ENCODE measurements at places on chromosomes 12 and 14.

- no peak for DNase-seq
Measured at GRCh38 chr14:89399594-89400068, 17.4 kb downstream of the FOXN3 start.

DNA sequence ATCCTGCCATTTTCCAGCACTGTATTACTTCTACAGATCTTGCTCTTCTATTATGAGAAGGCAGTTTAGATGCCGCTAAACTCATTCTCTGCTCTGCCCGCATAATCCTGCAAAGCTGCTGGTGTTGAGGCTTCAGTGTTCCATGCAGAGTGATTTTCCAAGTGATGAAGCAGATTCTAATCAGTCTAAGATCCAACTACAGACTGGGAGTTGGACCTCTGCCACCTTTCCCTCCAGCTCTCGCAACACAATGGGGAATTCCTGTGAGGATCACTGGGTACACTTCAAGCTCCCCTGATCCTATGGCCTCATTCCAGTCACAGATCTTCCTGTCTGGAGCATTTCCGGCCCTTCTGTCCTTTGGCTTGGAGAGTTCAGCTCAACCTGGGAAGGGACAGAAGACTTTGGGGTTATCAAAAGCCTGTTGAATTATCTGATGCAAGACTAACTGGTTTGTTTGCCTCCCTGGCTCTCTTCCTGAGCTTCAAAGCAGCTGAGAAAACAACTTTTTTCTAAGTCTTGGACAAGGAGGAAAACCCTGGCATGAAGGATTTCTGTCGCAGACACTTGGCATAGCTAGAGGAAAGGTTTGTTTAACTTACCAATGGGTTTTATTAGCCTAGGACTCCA lies 333.9 kb downstream of the ZFP36L1 start:
- no peak for DNase-seq

DNA sequence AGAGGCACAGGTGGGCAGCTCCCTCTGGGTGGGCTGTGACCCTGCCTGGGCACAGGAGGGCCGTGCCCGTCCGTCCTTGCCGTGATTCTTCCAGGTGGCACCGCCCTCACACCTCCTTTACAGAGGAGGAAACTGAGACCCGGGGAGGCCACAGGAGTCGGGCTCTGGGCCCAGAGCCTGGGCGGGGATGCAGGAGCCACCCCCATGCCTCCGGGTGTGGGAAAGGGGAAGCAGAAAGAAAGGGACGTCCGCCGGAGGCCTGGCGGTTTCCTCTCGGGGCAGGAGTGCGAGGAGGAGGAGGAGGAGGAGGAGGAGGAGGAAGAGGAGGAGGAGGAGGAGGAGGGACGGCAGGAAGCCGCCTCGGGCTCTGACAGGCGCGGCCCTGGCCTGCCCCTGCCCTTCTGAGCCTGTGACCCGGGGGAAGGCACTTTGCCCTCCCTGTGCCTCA lies 23.0 kb downstream of the SH2B3 start:
- DNase-seq, result no peak

DNA sequence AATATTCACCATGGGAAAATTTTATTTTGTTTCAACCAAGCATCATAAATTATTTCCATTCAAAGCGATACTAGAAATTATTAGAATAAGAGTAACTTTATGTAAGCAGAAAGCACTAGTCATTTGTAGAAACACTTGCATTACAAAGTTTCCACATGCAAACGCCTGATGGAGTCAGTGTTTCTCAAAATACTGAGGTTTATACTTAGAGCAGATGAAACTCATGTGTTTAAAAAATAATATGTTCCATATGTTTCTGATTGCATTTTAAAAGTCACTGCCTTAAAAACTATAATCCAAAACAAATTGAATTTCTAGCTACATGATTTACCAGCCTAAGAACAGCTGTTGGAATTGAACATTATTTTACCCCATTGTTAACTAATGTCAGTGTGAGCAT lies 1246.4 kb downstream of the SLC16A7 start:
- no peak for DNase-seq

DNA sequence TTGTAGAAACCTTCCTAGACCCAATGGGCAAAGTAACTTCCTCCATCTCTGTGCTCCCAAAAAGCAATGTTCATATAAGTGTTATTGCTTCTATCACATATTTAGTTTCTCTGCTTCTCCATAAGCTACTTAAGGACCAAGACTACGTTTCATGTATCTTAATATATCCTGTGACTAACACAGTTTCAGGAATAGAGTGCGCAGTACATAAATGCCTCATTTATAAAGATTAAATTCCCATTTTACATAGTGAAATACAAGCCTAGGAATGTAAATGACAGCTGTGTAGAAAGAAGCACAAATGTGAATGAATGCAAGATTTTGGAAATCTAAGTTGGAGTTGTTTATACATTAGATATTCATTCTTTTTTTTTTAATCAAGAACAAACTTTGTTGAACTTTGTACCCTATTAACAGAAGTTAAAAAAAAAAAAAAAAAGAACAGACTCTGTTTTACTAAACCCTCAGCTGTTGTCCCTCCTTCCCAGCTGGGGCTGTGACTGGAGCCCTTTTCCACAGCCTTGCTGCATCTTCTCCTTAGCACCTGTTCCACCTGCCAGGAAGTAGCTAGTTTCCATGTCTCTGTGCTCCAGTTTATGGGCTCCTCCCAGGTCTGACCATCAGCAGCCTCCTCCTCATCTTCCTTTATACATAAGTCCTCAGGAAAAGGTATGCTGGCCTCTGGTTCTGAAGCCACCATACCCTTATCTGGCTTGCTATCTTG lies 7.0 kb upstream of the METTL17 start:
- DNase-seq, result no peak

DNA sequence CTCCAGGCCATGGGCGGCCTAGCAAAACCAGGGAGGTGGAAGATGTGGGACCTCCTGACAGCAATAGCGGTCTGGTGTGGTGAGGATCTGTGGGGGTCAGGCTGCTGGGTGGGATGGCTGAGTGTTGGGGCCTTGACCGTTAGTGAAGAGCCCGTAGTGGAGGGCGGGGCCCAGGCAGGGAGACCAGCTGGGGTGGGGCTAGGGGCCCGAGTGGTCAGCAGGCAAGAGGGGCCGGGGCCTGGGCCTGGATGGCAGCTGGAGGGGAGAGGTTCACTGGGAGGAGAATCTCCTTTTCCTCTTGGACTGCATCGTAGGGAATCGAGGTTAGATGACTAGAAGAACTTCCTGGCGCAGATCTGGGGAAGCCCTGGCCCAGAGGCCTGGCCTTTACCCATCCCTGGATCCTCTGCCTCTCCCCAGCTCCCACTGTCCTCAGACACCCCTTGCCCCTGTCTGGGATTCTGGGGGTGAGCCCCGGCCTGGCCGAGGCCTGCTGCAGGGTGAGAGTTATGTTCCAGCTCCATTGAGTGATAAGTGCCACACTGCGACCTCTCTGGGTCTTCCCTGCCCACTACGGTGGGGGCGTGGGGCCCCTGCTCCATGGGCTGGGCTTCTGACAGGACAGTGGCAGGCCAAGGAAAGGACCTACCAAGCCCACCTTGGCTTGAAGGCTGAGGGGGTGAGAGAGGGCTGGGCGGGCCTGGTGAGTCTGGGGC lies 47.1 kb downstream of the KRT80 start:
- DNase-seq, result no peak

GRCh38 chr14:93538413-93538812 lies 107.7 kb downstream of the UNC79 start:
- no peak for DNase-seq

DNA sequence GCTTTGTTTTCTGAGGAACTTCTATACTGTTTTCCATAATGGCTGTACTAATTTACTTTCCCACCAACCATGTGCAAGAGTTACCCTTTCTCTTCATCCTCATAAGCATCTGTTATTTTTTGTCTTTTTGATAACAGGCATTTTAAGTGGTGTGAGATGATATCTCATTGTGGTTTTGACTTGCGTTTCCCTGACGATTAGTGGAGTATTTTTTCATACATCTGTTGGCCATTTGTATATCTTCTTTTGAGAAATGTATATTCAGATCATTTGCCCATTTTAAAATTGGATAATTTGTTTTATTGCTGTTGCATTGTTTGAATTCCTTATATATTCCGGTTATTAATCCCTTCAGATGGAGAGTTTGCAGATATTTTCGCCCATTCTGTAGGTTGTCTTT lies 10.2 kb upstream of the HMGA2 start:
- no peak for DNase-seq

- DNase-seq, result no peak
Measured at GRCh38 chr14:40413136-40413535, 980.9 kb upstream of the FBXO33 start.

DNA sequence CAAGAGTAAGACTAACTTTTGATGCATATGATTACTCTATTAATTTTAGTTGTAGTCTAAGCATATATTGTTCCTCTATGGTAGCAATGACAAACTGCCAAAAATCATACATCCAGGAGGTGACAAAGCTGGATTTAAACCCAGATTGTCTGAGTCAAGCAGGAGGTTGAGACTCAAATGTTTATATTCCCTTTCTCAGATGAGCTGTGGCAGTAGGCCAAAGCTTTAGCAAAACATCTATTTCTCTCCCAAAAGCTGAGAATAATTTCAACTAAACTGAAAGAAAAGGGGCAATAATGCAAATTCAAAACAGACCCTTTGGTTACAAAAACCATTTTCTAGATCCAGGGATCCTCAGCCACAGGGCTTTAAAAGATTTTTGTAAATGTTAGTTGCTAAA lies 173.6 kb downstream of the SEC23A start:
- DNase-seq, result no peak

GRCh38 chr12:96258104-96258961 lies 64.2 kb downstream of the ELK3 start:
- no peak for DNase-seq
